NCI-H69 (cell line): ENCODE measurements at places on chromosomes 12 and 14.

DNA sequence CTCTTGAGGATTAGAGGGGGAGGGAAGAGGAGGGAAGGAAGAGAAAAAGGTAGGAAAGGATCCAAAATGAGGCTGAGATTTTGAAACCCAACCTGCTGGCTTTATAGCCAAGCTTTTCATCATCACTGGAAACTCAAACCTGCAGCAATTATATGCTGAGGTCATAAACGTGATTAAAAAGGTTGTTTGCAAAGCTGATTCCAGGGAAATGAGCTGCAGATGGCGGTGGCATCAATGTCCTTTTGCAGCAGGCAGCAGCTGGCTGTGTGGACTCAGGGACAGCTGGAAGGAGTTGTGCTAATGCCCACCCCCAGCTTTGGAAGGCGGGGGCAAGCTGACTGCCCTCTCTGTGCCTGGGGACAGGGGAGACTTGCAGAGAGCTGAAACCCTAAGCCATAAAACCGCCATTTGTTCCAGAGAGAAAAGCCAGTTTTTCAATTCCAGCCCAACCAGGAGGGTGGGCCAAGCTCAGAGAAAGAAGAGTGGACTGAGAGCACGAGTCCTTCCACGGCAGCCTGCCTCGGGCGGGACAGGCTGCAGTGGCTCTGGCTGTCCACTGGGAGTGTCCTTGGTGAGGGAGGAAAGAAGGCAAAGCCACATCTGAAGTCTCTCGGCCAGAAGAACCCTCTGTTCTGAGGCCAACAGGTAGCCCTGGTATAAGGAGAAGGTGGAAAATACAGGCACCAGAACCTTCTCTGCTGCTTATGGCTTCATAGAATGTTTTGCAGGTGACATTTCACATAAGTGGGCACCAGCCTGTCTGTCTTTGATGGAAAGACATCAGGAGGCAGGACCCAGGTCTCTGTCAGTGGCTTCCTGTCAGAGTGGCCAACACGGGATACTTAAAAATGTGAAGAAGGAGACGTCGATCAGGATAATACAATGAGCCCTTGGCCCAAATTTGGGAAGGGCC is 90.7 kb downstream of the SINHCAF start:
- peak; percentile 100 for DNase-seq

DNA sequence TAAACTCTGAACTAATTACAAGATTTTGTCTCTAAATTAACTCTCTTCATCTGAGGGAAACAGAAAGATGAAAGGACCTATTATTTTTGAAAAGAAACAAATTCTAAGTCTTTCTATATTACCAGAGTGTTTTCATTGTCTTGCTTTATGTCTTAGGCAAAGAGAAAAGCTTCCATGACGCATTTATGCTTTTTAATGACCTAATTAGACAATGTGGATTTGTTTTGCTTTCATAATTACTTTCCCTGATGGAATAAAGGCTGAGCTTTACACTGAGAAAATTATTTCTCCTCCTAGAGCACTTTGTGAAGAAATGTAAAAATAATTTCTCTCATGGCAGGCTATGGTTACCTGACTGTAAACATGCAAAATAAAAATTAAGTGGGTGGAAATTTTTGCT is 138.0 kb upstream of the SLCO1C1 start:
- peak; percentile 31 for DNase-seq

DNA sequence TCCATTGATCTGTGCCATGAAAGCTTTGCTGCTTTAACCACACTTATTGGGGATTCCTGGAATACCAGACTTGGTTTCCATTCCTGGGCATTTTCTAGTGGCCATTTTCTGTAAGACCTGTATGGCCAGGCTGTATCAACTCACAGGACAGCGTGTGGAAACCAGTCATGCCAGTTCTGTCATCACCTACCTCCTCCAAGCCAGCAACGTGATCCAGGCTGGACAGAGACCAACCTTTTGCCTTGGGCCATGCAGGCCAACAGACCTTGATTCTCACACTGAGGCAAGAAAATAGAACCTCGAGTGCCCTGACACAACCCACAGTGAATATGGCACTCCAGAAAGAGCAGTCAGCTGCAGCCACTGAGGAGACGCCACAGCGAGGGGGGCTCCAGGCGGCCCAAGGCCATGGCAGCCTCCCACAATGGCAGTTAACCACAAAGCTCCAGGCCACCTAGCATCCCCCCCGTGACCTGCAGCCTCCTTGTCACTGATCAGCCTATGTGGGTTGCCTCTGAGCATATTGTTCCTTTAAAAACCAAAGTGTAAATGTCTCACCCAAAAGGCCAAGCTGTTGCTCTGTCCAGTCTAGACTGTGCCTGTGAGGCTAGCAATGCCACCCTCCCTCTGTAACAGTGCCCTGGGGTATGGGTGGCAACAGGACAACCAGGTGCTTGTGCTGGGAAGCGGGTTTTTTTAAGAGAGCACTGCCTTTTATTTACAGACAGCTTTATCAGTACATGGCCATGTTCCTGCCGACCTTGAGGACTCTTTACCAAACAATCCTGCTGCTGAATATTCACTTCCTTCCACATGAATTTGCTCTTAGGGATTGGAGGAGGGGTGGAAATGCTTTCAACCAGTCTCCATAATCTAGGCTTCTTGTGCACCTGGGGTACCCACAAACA is 168.7 kb upstream of the HIF1A start:
- no peak for DNase-seq

DNA sequence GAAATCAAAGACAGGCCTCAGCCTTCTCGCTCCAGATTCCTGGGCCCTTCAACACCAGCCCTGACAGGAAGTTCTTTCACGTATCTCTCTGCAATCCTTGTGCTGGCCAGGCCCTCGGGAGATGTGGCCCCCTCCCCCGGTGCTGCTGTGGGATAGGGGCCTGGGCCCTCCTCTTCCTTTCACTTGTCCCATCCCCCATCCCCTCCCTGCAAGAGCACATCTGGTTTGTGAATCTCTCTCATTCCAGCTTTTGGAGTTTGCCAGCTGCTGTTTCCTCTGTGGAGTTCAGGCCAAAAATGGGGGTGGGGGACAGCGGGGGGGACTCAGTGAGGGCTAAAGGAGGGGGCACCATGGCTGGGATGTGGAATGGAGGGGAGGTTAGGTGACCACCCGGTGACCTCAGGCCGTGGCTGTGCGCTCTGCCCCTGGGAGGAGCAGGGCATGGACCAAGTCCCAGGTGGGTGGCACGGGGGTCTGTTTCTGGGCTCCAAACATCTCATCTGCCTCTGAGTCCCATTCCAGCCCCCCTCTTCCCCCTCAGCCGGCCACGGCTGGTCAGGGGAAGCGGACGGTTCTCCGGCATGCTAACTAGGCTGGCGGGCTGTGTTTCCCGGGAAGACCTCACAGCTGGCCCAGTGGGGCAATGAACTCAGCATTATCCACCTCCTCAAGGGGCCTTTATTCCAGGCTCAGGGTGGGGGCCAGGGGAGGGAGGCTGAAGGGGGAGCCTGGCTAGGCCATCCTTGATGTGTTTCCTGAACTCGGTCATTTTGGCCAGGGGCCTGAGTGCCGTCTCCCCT is 7.4 kb downstream of the LRP1 start:
- no peak for DNase-seq

- DNase-seq: no peak
Observed at GRCh38 chr12:104469066-104469465, 12.3 kb downstream of the CHST11 start.

DNA sequence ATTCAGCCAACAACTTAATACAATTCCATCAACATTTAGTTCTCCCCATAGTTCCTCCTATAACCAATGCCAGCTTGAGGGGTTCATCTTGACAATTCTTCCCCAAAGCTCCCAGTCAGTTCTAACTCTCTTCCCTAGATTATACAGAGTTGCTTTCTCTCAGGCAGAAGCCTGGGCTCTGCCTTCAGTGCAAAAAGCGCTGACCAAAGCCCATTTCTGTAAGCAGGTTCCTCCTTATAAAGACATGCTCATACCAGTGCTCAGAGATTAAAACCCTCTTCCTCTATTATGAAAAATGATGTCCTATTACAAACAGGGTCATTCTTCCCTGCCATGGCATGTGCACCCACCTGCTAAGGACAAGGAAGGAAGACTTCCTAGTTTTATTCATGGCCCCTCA is 16.2 kb downstream of the SPIC start:
- DNase-seq: no peak

- DNase-seq: no peak
Observed at GRCh38 chr14:64580467-64580866, 30.7 kb downstream of the PPP1R36 start.

DNA sequence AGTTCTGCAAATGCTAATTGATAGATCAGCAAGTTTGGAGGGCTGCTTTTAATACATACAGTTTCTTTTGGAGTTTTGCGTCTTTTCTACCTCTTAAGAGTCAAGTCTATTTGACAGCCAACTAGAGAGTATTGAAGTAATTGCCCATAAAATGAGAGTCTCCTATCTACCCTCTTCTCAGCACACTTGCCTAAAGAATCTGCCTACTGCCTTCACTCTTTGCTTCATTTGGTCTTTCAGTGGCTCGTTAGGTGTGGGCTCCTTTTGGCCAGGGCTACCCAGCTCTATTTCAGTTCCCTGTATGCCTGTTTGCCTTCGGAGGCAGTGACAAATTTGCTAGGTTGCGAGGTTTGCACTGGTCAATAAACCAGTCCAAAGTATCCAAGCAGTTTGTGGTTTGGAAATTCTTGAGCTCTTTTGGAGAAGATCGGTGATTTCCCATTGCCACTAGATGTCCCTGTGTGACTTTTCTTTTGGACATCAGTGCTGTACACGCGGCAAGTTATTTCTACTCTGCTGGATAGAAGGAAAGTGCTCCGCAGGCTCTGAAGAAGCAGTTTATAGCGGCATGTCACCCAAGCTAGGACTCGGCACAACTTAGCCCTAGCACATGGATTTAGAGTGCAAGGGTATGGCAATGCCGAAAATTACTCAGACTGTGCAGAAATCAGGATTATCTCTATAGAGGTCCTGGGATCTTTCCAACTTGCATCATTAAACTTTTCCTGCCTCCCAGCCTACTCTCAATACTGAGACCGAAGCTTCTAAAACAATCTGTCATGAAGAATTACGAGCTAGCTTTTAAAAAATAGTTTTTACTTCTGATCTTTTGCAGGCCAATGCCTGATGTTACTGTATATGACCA is 38.6 kb downstream of the MGST1 start:
- peak; percentile 66 for DNase-seq

DNA sequence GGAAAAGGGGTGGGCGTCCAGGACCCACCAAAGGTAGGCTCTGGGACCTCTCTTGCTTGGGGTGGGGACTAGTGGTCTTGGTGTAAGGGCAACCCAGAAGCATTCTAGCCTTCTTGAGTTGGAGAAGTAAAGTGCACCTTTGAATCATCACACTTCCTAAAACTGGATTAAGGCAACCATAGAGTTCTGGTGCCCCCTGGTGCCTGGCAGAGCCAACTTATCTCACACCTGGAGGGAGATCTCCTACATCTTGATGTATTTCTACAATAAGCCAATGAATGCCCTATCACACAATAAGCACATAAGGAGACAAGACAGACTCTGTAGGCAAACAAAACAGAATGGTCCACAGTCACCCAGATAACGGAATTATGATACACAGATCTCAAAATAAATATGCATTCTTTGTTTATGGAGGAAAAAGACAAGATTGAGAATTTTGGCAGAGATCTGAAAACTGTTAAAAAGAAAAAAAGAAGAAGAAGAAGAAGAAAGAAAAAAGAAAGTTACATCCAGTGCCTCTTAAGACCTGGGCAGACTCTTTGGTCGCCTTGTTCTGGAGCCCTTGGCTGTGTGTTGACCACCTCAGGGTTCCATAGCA is 95.9 kb upstream of the PPP2R5C start:
- peak; percentile 48 for DNase-seq

DNA sequence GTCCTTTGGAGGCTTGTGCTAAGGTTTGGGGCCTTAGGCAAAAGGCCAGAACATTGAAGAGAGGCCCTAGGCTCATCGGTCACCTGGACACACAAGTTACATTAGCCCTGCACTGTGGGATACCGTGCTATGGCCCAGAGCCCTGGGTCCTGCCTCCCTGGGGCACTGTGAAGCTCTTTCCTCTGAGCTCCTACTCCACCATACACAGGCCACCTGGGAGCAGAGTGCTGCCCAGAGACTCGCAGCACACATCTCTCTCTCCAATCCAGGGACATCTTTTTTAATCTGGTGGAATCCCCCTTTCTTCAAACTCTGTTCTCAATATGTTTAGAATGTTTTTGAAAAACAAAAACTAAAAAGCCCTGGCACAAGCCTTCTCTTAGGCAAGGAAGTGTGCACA is 314.2 kb upstream of the RGS6 start:
- peak; percentile 23 for DNase-seq

GRCh38 chr14:20403521-20403920 is 9.8 kb downstream of the TEP1 start:
- DNase-seq: no peak

DNA sequence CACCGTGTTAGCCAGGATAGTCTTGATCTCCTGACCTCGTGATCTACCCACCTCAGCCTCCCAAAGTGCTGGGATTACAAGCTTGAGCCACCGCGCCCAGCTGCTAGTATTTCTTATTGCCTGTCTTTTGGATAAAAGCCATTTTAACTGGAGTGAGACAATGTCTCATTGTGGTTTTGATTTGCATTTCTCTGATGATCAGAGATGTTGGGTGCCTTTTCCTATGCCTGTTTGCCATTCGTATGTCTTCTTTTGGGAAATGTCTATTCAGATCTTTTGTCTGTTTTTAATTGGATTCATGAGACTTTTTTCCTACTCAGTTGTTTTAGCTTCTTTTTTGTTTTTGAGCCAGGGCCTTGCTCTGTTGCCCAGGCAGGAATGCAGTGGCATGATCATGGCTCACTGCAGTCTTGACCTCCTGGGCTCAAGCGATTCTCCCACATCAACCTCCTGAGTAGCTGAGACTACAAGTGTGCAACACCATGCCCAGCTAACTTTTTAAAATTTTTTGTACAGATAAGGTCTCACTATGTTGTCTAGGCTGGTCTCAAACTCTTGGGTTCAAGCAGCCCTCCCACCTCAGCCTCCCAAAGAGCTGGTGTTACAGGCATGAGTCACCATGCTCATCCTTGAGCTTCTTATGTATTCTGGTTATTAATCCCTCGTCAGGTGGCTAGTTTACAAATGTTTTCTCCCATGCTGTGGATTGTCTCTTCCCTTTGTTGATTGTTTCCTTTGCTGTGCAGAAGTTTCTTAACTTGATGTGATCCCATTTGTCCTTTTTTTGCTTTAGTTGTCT is 65.9 kb downstream of the ACACB start:
- DNase-seq: no peak

GRCh38 chr12:18221726-18222125 is 39.6 kb upstream of the PIK3C2G start:
- peak; percentile 23 for DNase-seq

DNA sequence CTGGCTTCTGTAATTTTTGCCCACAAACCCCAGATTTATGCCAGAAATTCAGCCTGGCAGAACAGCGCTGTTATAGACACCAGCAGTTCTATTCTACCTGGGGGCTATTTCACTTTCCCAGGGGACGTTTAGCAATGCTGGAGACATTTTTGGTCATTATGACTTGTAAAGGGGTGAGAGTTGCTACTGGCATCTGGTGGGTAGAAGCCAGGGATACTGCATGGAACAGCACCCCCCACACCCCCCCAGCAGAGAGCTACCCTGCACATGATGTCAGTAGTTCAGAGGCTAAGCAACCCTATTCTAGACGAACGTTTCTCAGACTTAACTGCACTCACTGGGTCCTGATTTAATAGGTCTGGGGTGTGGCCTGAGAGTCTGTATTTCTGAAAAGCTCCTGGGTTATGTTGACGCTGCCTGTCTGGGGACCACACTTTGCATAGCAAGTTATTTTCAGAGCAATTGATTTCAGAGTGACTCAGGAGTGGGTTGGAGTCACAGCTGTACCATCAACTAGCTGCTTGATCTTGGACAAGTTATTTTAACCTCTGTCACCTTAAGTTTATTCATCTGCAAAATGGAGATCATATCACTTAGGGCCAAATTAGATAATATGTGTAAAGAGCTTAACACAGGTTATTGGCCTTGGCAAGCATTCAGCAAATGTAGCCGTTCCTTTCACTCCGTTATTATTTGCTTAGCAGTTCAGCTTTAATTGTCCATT is 48.5 kb downstream of the CHST11 start:
- DNase-seq: peak; percentile 91

- no peak for DNase-seq
Observed at GRCh38 chr12:52496590-52497071, 3.6 kb upstream of the KRT6A start.
